ENCODE measurements at places on chromosomes 6 and 20.

- no peak for DNase-seq
These were observed 164.1 kb upstream of the ECI2 start for GRCh38 chr6:4299476-4299875.

- DNase-seq, result no peak
These were observed 189.0 kb downstream of the ANKRD60 start for GRCh38 chr20:58039274-58040092.

DNA sequence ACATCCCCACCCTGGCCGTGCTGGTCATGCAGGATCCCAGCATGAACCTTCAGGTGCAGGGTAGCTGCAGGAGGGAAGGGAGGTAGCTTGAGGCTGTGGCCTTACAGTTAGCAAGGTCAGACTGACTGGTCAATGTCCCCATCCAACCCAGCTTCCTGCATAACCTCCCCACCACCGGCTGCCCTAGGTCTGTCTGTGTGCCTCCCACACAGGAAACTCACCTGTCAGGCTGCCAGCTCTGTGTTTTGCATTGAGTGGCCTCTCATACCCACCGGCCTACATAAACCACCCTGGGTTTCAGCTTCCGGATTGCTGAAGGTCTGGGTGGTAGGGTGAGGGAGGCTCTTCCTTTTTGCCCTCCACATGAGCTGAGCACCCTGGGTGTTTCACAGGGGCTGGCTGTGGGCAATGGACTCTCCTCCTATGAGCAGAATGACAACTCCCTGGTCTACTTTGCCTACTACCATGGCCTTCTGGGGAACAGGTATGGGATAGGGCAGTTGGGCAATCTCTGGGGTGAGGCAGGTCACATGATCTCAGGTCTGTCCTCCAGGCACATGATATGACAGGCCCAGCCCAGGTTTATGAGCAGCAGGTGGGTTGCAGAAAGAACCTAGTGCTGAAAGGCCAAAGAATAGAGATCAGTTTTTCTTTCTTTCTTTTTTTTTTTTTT, 1.8 kb downstream of the CTSA start:
- no peak for DNase-seq

- DNase-seq, result no peak
These were observed 20.0 kb downstream of the PNLDC1 start for GRCh38 chr6:159819932-159820640.

- no peak for DNase-seq
These were observed 922.9 kb downstream of the TBC1D32 start for GRCh38 chr6:120411394-120411793.

DNA sequence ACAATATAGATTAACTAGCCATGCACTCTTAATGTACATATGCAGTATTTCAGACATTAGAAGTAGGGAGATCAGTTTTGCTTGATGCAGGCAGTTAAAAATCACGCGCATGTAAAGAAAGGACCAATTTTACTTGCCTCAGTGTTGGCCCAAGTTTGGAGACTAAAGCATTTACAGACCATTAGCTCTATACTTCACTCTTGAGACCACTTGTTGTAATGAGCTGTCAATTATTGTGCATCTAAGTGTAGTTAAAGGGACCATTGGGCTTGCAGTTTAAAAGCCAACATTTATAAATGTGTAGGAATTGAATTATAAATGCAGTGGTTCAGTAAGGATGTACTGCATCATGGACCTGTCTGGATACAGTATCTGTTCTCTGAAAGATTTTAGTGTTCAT, 53.7 kb downstream of the PLCB4 start:
- no peak for DNase-seq

DNA sequence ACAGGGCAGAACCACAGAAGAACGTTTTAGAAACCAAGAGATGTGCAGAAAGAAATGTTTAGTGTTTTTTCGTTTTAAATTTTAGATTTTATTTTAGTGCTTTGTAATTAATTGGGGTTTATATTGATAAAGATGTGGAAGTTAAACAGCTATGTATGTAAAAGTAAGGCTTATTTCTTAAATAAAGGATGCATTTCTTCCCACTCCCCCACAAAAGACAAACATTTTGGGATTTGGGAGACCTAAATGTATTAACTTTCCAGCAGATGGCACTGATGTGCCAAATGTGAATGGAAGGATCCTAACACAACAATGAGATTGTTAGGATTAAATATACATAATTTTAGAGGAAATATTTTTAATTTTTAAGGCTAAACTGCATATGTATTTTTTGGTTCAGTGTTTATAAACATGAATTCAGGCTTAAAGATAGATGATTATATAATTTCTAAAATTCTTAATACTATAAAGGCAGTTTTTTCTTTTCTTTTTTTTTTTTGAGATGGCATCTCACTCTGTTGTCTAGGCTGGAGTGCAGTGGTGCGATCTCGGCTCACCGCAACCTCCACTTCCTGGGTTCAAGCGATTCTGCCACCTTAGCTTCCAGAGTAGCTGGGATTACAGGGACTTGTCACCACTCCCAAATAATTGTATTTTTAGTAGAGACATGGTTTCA, 12.0 kb downstream of the PFDN4 start:
- peak; percentile 8 for DNase-seq

DNA sequence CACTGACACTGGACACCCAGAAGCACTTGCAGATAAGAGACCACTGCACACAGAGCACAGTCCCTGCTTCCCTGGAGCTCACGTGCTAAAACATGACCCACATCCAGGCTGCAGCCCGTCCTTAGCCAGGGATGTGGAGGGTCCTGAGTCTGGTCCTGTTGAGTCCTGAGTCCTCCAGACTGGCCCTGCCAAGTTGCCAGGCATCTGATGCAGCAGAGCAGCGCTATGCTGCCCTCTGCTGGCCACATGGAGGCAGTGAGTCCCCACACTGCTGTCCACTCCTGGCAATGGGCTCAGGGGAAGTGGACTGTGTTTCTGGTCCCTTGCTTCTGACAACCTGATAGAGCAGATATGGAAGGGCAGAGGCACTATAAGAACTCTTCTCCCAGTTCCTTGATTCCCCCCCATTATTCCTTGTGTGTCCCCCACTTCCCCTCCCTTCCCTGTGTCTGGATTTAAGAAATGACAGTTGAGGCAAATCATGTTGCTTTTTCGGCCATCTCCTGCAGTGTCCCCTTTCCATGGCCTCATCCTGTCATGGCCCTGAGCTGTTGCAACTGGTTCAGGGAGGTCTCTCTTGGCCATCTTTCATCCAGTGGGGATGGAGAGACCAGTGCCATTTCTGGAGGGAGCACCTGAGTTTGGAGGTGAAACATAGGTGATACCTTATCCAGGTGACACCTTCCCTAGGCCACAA, 86.0 kb downstream of the DHX35 start:
- DNase-seq, result peak; percentile 25

- no peak for DNase-seq
These were observed 116.6 kb downstream of the MRPL14 start for GRCh38 chr6:44010411-44011349.

DNA sequence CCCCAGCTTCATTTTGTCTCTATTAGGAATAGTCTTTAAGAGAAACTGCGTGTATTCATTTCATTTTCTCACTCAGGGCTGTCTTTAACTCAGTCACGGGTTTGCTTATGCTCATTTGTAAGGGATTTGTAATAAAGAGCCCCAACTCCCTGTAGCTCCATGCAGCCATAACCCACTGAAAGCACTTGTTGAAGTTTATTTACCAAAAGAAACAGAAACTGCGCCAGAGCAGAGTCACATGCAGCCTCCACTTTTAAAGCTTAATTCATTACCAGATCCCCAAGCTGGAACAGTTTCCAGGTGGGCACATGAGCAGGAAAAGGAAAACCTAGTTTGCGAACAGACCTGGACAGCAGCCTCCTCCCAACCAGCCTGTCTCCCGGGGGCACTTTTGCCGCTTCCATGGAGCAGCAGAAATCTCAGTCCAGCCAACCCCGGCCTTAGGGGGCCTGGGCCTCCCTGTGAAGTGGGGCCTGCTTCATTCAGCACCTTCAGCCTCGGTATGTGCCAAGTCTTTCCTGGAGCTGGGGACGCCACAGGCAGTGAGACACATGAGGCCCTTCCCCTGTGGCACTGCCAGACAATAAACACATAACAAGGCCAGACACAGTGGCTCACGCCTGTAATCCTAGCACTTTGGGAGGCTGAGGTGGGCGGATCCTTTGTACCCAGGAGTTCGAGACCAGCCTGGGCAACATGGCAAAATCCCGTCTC, 4.5 kb downstream of the BCAS4 start:
- DNase-seq, result no peak

DNA sequence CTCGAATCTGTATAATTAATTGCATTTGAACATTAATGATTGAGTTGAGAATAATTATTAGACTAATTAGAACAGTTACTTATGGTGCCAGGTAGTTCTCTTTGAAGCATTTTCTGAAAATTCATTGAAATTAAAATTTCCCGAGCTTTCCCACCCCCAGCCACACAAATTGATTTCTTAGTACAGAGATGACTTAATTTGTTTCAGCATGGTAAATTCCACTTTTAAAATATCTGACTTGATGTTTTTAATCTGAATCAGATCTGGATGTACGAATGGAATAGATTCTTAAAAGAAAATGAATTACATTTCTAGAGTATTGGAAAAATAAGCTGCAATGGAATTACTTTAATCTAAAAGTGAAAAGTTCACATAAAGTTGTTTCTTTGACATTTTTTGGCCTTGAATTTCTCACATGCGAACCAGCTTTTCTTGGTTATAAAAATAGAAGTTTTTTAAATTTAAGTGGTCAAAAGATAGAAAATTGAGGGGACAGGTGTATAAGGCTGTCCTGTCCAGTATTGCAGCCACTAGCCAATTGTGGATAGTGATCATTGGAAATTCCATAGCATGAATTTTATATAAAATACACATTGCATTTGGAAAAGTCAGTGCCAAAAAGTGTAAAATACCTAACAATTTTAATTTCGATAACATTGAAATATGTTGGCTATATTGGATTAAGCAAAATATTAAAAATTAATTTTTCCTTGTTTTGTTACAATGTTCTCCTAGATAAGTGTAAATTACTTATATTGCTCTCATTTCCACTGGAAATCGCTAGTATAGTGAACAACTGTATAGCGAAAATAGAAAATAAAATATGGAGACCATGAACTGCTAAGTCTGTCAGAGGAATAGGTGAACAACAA, 102.9 kb downstream of the OR2B2 start:
- DNase-seq, result no peak

GRCh38 chr6:158022749-158023596, 41.3 kb downstream of the SYNJ2 start:
- DNase-seq, result no peak

- no peak for DNase-seq
These were observed 10.5 kb upstream of the CLDN20 start for GRCh38 chr6:155253337-155253736.

DNA sequence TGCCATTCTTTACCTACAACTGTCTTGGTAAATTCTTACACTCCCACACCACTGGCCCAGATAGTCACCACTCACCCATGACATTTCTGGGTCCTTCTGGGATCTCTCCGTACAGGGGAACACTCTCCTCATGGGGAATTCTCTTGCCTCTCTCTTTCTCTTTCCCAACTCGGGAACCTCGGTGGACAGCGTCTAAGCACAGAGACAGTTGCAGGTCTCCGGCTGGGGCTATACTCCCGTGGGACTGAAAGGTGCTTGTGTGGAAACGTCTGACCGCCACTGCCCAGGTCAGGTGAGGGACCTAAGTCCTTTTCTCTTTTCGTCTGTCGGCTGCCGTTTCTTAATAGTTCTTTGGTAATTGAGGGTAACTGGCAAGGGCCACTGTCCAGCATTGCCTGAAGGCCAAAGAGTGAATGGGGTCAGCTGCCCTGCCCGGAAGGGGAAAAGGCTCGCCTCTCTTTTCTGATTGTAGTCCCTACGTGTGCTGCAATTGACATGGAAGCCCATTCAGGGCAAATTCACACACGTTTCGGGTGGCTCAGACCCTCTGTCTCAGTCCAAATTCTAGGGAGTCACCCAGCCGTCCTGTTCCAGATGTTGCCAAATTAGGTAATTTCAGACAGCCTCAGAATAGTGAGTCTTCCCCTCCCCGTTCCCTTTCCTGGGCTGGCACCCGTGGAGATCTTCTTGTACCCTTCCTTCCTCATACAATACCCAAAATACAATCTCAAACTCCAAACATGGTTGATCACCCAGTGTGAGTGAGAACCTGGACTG, 31.2 kb upstream of the RIPK1 start:
- no peak for DNase-seq

DNA sequence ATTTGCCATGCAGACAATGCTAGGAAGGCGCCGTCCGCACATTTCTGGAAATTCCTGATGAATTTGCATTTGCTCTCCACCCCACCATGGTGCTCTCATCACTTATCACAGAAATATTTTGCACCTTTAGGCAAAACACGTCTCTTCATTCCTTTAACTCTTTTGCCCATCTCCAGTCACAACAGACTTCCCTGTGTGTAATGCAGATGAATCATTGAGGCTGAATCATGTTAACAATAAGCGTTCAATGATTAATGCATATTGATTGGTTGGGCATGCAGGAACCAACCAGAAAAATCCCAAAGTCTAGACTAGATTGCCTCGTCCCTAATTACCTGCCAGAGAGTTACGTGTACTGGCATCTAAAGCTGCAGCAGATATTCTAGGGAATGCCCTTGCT, 80.0 kb upstream of the ATXN1 start:
- no peak for DNase-seq

DNA sequence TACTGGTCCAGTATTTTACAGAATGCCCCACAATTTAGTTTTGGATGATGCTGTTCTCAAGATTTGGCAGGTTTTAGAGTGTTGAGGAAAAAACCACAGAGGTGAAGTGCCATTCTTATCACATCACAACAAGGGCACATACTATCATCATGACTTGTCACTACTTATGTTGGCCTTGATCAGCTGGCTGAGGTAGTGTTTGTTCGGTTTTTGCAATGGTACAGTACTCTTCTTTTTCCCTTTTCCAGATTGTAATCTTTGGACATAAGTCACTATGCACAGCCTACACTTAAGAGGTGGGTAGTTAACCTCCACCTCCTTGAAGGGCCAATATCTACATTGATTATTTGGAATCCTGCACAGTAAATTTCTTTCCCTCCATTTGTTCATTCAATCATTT, 8.8 kb downstream of the TENT5A start:
- DNase-seq, result no peak

DNA sequence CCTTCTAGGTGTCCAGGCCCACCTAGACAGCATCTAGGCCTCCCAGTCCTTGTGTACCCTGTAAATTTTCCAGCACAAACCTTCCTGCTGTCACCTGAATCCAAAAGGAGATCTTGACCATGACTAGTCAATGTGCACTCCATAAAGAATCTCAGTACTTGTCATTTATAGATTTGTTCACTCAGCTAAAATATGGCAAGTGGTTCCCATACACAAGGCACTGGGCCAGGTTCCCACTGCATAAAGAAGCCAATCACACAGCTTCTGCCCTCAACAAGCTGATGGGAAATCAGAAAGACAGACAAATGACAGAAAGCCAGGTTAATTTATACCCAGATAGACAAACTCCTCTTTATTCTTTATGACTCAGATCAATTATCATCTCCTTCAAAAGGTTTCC, 526.8 kb downstream of the CD83 start:
- no peak for DNase-seq

GRCh38 chr6:26322645-26323482, 42.1 kb upstream of the BTN3A2 start:
- no peak for DNase-seq

GRCh38 chr20:33262658-33263065, 20.4 kb upstream of the BPIFB1 start:
- DNase-seq, result no peak

- DNase-seq, result no peak
These were observed 66.8 kb upstream of the EYA2 start for GRCh38 chr20:46827718-46828458.

- DNase-seq, result no peak
These were observed 1.1 kb upstream of the SLC22A7 start for GRCh38 chr6:43296780-43297497.

- DNase-seq, result no peak
These were observed 118.0 kb upstream of the ARID1B start for GRCh38 chr6:156658966-156659821.
